Stimulated activated CD4-positive, alpha-beta T cell treated with anti-CD3 and anti-CD28 coated beads, Interleukin-15, amount 100 ng/mL, for 1 hour (primary cell): ENCODE measurements at places on chromosomes 1 and 21.

DNA sequence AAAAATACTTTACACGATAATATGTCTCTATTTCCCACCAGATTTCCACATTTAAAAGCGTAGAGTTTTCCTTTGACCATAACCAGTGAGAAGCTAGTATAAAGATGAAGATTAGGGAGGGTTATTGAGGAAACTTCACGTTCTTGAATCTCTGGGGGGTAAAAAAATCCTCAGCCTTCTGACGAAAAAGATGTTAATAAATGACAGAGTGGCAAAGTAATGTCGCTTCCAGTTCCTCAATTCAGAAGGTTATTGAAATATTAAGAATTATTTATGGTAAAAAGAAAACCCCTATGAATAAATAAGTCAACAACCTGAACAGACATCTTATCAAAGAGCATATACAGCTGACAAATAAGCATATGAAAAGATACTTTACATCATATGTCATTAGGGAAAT, 241.0 kb downstream of the GPATCH2 start:
- no peak for DNase-seq

- no peak for DNase-seq
Measured at GRCh38 chr1:22650089-22650693, 2.8 kb upstream of the C1QB start.

GRCh38 chr1:171251042-171251951, 3.0 kb downstream of the FMO1 start:
- DNase-seq = no peak

DNA sequence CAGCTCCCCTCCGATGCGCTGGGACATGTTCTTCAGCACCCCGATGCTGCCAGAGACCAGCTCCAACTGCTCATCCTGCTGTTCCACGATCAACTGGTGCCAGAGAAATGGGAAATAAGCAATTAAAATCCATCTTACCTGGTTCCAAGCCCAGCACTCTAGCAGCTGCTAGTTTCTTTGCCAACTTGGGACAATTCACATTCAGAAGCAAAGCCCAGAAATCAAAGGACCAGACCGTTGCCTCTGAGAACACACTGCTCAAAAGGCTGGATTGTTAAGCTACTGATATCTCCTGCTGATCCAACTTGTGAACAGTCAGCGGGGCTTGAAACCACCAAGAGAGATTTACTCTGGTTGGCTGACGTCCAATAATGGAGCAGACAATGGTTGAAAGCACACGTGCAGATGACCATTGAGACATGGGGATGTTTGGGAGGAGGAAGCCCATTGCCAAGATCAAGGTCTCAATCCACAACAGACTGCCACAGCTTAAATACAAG, 34.4 kb downstream of the STX6 start:
- DNase-seq = no peak

DNA sequence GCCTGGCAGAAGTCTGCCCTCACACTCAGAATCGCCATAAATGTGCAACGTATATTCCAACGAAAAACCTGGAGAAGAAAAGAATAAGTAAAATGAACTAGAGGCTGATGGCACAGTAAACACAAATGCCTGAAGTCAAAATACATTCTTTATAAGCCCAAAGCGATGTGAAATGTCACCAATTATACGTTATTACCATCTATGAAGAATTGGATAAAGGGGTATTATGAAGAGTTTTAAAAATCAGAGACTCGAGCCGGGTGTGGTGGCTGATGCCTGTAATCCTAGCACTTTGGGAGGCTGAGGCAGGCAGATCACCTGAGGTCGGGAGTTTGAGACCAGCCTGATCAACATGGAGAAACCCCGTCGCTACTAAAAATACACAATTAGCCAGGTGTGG, 18.6 kb downstream of the PTP4A2 start:
- no peak for DNase-seq

DNA sequence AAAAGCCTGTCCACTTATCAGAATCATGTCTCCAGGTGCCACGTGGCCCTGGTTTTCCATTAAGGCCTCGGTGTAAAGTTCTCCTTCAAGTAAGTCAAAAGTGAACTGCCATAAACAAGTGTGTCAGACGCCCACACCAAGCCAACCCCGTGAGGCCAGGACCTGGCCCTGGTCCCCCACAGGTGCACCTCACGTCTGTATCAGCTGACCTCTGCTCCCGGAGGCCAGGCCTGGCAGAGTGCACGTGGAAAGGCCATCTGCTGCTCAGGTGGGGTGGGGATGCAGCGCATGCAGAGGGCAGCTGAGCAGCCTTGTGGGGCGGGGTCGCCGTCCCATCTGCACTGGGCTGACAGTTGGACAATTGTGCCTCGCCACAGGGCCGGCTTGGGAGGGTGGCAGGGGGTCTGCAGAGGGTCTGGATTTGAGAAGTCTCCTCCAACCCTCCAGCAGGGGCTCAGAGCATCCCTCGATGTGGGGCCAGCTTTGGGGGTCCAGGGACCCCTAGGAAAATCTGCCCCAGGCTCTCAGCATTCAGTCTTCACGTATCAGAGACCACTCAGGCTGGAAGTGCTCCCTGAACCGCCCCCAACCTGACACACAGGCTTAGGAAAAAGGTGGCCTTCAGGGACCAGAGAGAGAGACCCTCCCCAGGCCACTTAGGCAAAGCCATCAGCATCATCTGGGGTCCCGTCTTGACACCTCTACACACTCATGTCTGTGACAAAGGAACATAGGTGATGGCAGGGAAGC, 3.0 kb downstream of the SLC19A1 start:
- no peak for DNase-seq

DNA sequence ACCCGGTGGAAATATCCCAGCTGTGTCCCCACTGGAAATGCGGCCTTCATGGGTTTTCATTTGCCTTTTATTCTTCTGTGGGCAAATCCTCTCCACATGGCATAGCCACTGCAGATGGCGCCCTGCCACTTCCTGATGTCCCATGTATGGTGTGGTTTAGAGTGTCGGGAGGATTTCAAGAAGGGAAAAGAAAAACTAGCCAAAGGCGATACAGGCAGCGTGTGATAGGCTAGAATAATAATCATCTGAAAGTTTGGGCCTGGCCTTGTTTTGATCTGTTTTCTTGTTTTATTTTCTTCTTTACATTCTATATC, 123.6 kb downstream of the PEX14 start:
- no peak for DNase-seq

GRCh38 chr1:94617134-94617805, 75.7 kb upstream of the F3 start:
- no peak for DNase-seq

DNA sequence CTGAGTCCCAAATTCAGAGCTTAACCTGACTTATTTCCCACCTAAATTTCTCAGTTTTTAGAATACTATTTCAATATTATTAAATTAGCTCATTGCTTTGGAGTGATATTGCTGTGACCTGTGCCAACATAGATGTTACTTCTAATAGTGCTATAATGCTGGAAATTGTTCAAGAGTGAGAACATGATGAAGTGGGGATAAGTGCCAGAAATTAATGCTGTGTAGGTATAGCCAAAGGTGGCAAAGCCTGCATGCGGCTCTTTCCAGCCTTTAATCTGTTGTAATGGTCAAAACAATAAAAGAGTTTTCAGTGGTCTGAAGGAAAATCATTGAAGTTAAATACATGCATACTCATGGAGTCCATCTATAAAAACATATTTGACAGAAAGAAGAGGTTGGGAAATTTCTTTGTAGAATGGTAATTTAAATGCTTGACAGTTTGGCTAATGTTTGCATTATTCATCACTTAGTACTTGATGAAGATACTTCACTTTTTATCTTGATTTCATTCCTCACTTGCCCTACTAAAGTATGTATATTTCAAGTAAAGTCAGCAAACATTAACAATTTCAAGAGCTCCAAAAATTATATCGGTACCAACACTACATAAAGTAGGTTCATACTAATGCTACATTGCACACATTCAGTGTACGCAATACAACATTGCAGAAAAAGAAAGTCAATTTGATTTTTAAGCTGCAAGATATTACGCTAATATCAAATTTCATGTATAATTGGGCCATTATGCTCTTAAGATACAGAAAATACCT, 82.1 kb downstream of the OLFM3 start:
- no peak for DNase-seq

DNA sequence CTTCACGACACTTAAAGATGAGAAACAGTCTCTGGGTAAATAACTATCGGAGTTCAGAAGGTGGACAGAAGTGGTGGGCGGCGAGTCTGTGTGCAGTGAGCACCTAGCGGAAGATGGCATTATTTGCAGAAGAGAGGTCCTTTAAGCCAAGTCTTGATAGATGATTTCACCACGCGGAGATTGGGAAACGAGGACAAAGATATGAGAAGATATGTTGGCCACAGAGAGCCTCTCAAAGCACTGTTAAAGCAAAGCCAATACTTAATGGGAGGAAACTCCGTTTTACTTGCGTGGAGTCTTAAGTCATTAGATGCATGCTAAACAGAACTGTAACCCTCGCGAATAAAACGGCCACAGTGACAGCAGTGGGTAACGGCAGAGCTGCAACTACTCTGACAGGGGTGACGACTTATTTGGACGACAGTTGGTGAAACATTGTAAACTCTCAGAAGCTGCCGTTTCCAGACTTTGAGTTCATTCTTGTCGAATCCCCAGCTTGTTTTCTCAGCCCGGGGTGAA, 577 bp upstream of the CEP350 start:
- no peak for DNase-seq

GRCh38 chr1:9960706-9961562, 17.7 kb downstream of the NMNAT1 start:
- DNase-seq = no peak

DNA sequence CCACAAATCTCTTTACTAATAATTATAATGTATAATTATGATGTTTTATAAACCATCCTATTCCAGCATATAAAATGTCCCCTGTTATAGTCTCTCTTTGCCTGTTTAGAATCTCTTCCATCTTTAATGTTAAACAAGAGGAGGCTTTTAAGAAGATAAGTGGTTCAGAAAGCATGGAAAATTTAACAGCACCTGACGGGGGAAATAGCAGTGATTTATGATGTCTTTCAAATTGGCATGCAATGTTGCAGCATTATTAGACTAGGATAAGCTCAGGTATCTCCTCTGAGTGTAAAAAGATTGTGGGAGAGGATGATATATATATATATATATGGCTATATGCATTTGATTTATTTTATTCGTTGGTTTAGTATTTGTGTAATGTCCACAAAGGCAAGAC, 24.4 kb downstream of the GIPC2 start:
- DNase-seq = no peak

- no peak for DNase-seq
Measured at GRCh38 chr1:224757508-224757907, 141.4 kb downstream of the CNIH3 start.

DNA sequence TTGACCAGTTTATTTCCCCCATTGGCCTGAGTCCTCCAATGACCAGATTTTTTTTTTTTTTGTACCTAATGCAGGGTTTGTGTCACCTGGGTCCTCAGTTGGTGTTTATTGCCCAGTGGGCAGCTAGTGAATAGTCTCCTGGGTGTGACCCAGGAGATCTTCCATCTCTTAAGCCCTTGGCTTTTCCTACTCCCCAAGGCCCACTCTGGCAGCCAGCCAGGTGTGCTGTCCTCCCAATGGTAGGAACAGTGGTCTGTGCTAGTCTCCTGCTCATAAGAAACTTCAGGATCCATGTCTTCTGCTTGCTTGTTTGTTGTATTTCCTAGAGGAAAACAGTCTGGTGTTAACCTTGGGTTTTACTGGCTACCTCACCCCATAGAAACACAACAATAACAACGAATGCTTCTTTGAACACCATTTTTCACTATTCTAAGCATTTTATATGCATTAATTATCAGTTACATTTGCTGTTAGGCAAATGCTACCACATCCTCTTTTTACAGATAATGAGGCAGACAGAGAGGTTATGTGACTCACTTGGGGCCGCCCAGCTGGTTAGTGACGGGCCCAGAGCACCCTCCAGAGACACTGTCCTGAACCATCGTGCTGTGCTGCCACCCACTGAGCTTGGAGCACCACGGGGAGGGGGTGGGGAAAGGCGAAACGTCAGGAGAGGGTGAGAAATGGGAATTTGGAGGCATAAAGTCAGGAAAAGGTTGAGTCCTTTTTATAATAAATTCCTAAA, 107.5 kb downstream of the HIVEP3 start:
- no peak for DNase-seq

- no peak for DNase-seq
Measured at GRCh38 chr1:3116560-3116959, 47.6 kb downstream of the PRDM16 start.

DNA sequence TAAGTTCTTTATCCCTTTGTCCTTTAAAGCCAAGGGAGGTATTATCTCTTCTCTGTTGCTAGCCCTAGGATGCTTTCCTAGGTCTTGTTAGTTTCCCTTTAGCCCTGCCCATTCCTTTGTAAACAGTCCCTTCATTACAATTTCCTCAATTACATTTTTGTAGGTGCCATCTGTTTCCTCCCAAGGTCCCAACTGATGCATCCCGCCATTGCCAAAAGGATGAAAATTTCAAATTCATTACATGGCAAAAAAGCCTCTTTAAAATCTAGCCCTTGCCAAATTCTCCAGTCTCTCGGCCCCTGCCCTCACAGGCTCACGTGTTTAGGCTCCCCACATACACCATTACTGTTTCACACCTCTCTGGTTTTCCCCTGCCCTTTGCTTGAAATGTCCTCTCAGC, 151.9 kb upstream of the C1orf87 start:
- no peak for DNase-seq

DNA sequence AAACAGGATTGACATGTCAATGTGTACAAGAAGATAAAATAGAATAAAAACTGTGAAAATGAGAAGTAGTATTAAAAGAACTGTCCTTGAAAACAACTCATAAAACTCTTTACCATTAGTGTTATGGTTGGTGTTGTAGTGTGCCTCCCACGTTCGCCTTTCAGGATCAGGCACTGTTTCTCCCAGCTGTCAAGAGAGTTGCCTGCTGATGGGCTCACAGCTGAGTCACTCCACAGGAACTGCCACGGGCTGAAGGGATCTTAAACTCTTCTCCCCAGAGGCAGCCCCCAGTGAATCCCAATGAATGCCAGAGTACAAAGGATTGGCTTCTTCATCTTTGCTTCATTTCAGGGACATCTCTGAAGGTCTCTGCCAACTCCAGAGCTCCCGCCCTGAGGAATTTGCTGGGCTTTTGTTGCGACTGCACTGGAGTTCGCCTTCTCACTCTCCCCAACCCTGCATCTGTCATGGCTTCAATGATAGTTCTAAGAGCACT, 119.6 kb downstream of the ADGRL2 start:
- no peak for DNase-seq

GRCh38 chr1:218366322-218367052, 21.4 kb downstream of the TGFB2 start:
- no peak for DNase-seq

- DNase-seq = no peak
Measured at GRCh38 chr1:9028921-9029705, 2.9 kb upstream of the SLC2A7 start.
